ENCODE measurements at places on chromosomes 11 and 22.

DNA sequence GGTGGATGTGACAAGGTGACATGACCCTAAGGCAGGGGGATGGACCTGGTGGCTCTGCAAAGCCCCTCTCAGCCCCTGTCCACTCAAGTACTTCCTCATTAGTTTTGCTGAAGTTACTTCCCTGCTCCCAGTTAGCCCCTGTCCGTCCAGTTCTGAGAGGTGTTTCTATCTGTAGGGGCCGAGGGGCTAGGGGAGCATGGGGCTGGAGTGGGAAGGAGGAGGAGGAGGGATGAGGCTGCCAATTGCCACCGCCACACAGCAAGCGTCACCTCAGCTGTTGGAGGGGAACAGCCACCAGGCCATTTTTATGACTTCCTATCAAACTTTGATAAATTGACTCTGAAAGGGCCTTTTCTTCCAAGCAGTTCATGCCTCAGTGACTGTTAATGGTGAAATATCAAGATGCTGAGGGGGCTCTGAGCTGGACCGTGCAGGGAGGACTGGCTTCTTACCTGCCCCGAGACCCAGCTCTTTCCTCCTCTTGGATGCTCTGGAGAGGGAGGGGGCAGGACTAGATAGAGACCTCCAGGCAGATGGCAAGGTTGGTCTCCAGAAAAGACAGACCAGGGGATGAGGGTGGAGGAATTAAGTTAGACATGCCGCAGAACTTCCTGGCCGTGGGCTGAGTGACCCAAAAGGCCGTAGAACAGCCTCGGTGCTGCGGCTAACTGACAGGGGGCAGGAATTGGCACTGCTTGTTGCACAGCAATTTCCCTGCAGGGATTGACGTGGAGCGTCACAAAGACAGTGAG lies 137.0 kb downstream of the ST3GAL4 start:
- no peak for DNase-seq

DNA sequence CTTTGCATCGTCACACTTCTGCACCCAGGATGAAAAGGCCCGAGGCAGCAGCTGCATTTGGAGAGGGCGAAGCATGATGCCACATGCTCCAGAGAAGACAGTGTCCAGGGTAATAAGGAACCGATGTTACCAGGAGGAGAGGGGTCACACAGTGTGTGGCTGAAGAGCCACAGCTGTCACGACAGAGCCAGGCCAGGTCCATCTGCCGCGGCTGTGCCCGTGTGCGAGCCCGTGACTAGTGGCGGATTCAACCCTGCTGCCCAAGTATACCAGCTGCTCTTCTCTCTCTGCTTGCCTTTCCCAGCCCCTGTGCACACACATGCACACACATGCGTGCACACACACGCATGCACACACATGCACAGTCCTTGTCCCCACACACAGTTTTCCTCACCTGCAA lies 1432.5 kb downstream of the BRD1 start:
- DNase-seq: no peak

- DNase-seq: no peak
Observed at GRCh38 chr22:22109693-22110466, 127.3 kb upstream of the TOP3B start.

DNA sequence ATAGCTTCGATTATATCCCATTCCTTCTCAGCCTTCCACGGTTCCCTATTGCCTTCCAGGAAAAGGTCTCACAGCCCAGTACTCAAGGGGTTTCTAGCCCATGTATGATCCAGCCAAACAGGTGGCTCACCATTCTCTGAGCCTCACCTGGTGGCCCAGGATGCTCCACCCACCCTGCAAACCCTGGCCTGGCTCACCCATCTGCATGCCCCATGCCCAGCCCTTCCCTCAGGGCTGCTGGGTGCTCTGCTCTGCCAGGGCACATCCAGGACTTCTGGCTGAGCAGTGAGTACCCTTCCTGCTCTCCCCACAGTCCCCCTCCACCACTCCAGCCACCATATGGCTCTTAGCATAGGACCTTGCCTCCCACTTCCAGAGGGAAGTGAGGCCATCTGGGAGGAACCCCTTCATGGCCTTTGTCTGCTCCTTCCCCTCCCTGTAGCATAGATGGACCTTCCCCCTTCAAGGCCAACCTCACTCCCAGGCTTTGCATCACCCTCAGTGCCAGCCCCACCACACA lies 5.8 kb upstream of the RCOR2 start:
- no peak for DNase-seq

DNA sequence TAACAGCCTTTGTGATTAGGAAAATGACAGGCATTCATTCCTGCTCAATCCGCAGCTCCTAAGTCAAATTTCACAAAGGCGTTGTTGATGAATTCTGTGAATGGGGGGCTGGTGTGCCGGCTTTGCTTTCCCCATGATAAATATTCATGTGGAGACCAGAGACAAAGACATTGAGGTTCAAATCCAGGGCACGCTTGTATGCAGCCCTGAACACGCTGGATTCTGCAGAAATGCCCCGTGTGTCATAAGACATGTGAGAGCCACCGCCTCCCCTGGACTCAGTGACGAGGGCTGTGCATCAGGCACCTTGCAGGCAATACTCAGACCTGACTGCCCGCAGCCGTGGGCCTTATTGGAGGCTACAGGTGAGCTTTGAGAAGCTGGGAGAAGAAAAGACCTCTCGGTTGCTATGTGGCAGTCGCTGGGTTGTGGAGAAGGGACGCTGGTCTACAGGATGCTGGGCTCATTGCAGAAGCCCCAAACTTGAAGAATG lies 906.2 kb downstream of the BRD1 start:
- DNase-seq: no peak

DNA sequence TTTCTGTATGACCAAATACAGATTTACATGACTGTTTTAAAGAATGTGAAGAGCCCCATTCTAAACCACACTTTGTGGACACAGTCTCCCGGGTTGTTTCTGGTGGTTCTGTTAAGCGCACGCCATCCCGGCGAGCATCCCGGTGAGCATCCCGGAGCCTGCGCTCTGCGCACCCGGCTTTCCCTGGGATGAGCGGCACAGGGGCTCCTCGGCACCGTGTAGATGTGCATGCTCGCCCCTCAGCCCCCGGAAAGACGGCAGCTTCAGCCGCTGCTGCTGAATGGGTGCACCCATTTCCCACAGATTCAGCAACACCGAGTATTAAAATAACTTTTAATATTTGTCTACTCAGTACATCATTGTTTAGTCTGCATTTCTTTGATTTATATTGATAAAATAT lies 36.0 kb downstream of the GLB1L2 start:
- DNase-seq: no peak

- DNase-seq: no peak
Observed at GRCh38 chr11:110098645-110099044, 5.5 kb downstream of the ZC3H12C start.

DNA sequence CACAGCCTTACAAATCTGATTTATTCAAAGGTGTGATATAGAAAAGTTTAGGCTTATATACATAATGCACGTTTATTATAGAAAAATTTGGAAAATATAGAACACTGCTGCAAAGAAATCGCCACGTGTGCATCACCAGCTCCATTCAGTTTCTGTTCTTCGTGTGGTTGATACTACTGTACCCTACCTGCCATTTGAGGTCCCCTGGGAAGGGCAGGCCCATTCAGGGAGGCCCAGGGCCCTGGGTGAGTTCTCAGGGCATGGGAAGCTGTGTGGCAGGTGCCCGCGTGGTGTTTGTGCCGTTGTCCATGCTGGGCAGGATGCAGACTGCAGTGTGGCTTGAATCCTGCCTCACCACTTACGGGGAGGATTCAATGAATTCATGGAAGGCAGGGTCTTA lies 60.8 kb downstream of the TBC1D22A start:
- DNase-seq: no peak

DNA sequence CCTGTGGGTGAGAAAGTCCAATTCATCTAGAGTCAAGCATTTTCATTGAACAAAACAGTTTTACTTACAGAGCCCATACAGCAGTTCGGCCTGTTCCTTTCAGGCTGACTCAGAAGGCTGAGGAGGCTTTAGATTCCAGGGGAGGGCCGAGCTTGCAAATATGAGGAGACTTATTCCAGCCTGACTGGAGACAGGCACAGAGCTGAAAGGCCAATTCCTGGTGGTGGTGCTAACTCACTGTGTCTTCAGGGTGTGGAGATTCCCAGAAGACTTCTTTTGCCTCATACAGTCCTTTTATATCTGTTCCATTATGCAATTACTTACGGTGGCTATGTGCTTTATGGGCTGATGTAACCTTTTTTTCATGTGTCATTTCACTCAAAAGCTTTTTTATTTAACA lies at the start of gene OR51E2:
Gene OR51E2, minus strand, starts transcription at position 269 of the 400 bp plus-strand sequence. CDS start 15,142 bp downstream, outside the sequence.
- DNase-seq: no peak

- DNase-seq: no peak
Observed at GRCh38 chr11:78350091-78350645, 67.5 kb downstream of the GAB2 start.

- peak; percentile 62 for DNase-seq
Observed at GRCh38 chr11:67416416-67417335, 1.2 kb downstream of the CARNS1 start.

DNA sequence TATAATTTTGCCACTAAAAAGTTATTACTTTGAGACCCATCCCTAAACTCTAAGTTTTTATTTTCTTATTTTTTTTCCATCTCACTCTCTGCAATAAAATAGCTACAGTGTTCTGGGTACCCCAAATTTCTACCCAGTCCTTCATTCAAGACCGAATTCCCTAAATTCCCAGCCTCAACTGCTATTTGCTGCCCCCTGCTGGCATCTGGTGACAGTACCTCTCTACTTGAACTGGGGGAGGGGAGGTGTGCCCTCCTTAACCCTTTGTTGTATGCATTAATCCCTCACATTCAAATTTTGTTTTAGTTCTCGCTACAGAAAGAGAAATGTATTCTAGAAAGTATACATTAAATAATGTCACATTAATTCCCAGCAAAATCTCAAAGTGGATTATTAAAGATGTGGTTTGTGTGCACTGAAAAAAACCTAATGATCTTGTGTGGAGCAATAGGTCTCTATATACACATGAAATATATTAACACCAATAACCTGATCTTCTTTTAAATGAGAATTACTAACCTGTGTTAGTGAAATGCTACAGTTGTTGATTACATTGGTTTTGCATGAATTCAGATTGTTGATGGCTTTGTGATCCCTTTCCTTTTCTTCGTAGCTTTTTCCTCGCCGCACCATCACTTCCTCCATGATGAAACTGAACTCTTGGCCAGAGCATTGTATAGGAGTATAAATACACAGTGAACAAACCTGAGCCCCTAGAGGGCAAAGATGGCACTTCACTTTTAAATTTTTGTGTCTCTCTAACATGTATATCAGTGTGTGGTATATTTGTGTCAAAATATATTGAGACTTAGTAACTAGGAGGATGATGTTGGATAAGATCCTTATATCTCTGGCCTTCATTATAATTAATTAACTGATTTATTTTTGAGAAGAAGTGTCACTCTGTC lies 590.0 kb downstream of the METTL15 start:
- DNase-seq: no peak

DNA sequence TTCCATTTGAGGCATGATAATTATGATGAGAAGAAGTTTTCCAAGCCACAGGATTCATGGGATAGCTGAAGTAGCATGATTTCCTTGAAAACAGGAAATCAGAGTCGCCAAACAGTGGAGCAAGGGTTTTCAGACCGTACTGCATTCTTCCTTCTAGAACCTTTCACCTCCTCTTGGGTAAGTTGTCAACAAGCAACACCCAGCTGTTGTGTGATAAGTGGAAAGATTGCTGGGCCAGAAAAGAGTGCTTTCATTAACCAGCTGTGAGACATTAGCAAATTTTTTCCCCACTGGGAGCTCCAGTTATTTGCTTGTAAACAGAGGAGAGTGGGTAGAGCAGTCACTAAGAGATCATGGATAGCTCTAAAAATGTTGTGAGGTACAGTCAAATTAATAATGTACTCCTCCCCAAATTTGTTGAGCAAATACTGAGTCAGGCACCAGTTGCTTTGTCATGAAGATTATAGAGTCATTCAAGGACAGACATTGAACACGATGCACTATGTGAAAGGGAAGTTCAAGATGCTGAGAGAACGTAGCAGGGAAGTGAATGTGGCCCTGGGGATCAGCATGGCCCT lies 11.7 kb upstream of the MPEG1 start:
- DNase-seq: no peak

- DNase-seq: no peak
Observed at GRCh38 chr11:9060700-9061111, 30.7 kb downstream of the SCUBE2 start.

GRCh38 chr11:113730887-113731726 lies 25.0 kb upstream of the TMPRSS5 start:
- no peak for DNase-seq

DNA sequence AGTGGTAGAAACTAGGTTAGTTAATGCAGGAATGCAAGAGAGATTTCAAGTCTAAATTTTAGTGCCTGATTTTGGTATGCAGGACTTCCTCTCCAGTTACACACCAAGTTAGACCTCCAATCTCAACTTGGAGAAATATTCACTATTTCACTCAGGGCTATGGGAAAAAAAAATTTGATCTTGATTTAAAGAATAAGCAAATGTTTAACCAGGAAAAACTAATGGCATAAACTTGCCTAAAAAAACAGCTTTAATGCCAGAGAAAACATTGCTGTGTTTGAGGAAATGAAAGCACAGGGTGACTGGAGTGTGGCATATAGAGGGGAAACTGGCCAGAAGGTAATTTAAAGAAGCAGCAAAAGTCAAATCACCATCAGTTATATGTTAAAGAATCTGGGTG lies 575.4 kb upstream of the LRRC4C start:
- no peak for DNase-seq

- no peak for DNase-seq
Observed at GRCh38 chr22:49084206-49084605, 743.5 kb downstream of the BRD1 start.

DNA sequence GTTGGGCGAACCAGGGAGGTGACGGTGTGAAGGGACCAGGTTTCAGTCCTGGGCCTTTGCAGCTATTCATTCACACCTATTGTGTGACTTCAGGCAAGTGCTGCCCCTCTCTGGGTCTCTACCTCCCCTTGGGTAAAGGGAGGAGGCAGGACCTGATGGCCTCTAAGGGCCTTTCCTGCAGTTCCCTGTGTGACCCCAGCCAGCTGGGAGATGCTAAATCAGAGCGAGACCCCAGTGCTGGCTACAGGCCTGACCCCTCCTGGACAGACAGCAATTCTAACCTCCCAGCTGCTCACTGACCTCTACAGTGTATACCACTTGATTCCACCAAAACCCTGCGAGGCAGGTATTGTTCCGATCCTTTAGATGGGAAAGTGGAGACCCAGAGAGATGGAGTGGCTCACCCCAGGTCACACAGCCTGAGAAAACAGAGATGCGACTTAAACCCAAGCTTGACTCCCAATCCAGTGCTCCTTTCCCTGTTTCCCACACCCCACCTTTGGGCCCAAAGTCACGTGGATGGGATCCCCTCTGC lies 6.2 kb downstream of the MAFF start:
- no peak for DNase-seq

Data from thymus (tissue), 14 donors.